ENCODE measurements at places on chromosomes 7 and 10.

DNA sequence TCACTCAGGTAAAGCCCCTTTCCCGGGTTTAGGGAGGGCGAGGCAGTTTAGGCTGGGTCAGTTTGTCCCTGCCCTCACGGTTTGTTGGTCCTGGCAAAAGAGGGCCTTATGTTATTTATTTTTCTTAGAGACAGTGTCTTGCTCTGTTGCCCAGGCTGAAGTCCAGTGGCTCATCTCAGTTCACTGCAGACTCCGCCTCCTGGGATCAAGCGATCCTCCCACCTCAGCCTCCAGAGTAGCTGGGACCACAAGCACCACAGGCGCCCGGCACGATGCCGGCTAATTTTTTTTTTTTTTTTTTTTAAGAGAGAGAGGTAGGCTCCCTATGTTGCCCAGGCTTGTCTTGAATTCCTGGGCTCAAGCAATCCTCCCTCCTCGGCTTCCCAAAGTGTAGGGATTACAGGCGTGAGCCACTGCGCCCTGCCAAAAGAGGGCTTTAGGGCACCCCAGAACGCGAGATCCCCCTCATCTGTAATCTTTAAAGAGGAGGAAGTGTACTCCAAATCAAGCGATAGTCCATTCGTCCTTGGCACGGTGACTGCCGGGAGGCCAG lies 626 bp upstream of the BMS1 start:
- DNase-seq = no peak

- DNase-seq = no peak
These were observed 35.4 kb downstream of the PRR15 start for GRCh38 chr7:29599026-29599425.

DNA sequence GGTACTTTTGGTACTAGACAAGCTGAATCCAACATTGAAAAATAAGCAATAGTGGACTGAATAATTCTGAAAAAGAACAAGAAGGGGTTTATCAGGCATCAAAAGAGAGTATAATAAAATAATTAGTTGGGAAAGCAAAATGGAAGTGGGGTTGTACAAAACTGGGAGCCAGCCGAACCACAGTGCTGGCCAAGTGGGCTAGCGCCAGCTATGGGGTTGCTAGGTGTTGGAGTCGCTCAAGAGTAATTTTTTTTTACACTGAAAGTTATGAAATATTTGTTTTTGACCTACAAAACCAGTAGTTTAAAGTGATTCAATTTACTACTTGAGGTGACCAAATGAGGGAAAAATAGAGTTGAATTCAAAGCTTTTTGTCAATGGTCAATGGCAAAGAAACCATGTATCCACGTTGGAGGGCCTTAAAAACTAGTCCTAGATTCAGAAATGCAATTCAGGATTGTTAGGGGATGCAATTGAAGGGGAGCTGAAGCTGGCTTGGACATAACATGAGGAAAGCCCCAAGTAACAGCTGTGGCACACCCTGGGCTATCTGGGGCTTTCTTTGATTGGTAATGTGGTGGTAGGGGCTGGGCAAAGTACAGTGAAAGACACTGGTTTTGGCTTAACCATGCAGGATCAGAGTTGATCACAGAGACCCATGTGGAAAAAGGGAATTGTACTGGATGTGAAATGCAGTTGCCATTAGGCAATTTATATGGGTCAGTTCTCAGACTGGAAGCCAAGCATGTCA lies 28.3 kb upstream of the MSMB start:
- no peak for DNase-seq

GRCh38 chr10:86440874-86441843 lies 74.6 kb upstream of the GRID1 start:
- DNase-seq = no peak

DNA sequence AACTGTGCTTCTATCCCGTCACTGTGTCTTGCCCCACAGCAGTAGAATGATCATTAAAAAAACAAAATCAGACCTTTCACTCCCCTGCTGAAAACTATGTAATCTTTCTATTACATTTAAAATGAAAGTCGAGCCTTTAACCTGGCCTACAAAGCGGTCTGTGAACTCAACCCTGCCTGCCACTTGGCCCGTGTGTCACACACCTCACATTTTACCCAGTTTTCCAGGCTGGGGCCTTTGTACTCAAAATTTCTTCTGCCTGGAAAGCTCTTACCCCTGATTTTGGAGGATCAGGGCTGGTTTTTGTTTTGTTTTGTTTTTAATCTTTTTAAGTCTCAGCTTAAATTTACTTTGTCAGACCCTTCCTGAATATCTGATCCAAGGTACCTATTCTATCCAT lies 82.1 kb downstream of the UBE2H start:
- no peak for DNase-seq

DNA sequence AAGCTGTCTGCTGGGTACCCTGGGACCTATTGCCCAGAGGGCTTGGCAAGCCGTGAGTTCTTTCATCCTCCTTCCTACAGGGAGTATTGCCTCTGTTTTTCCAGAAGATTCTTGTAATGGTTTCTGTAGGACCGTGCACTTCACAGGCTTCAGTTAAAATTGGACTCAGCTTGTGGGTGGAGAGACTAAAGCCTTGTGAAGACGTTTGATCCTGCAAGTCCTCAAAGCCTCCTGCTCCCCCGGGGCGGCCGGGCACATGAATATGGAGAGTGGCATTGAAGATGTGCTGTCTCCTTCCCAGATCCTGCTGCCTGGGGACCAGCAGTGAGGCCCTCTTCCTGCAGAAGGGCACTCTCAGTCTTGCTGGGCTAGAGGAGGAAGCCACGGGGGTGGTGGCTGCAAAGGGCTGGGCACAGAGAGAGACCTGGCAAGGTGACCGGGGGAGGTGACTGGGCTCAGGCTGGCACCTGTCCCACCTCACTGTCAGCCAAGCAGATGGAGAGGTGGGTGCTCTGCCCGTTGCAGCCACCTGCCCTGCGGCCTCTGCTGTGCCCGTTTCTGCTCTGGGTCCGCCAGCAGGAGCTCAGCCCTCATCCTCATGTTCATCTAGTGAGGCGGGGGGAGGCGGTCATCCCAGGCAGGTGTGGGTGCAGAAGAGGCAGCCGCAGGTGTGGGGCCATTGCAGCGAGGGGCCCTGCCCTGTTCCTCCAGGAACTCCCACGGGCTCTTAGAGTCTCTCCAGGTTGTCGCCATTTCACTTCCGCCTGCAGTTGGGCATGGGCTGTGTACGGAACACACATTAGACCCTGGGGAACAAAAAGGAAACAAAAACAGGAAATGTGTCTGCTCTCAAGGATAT lies 55.7 kb downstream of the TMEM209 start:
- DNase-seq = no peak

GRCh38 chr10:10798102-10798863 lies 219.4 kb upstream of the CELF2 start:
- DNase-seq = no peak

DNA sequence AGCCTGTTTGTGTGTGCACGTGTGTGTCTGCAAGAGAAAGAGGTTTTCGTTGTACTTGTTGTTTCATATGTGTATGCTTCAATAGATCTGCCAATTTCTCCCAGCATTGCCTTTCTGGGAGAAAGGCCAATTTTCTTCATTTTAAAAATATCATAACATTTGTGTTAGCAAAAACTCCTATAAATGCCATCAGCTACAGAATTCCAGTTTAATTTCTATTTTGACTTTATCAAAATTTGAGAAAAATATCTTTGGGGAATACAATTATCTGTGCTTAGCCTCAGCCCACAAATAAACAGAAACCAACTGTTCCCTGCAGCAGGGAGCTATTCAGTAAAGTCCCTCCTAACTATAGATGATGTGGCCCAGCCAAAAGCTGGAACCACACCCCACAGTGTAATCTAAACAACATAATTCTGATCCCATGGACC lies 68.3 kb upstream of the MGMT start:
- DNase-seq = no peak

DNA sequence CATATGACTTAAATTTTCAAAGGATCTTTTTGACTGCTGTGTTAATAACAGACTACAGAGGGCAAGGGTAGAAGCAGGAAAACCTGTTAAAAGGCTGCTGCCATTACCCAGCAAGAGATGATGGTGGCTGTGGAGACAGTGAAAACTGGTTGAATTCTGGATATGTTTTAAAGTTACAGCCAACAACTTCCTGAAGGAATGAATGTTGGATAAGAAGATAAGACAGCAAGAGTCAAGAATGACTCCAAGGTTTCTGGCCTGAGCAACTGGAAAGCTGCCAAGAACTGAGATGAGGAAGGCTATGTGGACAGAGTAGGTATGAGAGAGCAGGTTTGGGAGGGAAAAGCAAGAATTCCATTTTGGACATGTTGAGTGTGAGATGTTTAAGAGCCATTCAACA lies 19.1 kb downstream of the CNOT4 start:
- no peak for DNase-seq

GRCh38 chr7:114439581-114439980 lies 25.0 kb downstream of the FOXP2 start:
- DNase-seq = no peak

DNA sequence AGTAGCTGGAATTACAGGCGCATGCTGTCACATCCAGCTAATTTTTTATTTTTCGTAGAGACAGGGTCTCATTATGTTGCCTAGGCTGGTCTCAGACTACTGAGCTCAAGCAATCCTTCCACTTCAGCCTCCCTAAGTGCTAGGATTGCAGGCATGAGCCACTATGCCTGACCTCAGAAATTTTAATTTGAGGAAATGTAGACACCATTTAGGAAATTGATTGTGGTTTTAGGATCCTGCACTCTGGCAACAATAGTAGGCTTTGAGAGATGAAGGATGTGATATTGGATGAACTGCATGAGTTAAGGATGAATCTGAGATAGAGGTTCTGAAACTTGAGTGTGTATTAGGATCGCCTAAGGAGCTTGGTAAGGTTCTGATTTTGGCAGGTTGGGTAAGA lies 66.5 kb downstream of the PPP1R9A start:
- no peak for DNase-seq

DNA sequence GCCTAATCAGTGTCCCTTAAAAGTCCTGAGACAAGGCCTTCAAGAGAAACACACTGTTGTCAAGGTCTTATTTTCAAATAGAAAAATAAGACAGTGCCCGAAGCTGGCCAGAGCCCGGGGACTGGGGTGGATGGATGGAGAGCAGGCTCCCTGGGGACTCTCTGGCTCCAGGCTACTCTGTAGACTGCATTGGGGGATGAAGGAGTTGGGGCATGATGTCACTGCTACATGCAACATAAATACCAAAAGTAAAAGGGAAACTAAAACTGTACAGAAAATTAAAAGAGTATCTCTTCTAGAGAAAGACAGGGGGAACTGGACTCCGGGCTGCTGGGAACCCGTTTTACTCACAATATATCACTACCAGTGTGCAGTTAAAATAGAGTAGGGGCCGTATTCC lies 629.8 kb downstream of the KCNMA1 start:
- DNase-seq = no peak

DNA sequence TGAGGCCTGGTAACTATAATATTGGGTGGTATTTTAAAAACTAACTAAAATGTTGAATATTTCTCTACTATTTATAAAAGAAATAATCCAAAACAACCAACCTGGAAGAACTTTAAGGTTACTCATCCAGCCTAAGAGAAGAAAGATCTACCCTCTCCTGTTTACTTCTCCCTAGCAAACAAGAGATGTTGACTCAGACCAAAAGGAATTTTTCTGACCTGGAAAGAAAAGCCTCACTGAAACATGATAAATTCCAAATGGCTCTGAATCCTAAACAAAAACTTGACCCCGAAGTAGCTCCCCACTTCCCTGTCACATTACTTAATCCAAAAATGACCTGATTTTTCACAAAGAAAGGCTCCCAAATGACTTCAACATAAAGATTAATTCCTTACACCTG lies 101.2 kb downstream of the PARD3 start:
- no peak for DNase-seq

DNA sequence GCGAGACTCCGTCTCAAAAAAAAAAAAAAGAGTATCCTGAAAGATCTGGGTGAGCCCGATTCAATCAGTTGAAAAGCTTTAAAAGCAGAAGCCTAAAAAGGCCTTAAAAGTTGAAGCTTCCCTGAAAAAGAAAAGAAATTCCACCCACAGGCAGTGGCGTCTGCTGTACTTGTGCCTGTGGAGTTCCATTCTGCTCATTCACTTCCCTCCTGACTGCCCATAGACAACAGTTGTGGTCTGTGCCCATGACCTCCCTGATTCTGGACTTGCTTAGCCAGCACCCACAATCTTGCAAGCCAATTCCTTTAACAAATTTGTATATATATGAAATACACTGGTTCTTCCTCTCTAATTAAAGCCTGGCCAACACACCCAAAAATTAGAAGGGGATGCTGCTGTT lies 141.7 kb downstream of the DLG5 start:
- no peak for DNase-seq

DNA sequence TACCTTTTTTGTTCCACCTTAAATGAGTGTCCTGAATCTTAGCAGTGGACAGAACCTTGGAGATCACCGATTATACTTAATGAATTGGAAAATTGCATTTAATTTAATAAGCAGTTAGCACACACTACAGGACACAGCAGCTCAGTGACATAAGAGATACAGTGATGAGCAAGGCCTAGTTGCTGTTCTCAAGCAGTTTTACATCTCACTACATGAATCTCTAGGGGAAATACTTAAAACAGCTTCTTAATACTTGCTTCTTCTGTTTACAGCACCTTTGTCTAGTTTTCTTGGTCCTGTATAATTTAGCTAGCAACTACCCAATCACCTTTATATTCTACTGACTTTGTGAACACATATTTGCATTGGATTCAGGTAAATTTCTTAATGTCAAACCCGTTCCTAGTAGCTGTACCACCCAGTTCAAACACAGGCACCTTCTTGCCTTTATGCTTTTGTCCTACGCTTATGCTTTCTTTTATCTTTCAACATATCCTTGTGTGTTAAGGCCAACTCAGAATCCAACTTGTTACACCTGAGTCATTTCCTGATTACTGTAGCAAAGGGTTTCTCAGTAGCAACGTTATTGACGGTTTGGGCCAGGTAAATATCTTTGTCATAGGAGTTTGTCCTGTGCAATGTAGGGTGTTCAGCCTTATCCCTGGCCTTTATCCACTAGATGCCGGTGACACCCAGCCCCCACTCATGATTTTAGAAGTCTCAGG lies 1.8 kb downstream of the STAM start:
- DNase-seq = no peak

- DNase-seq = no peak
These were observed 326.4 kb downstream of the SFMBT2 start for GRCh38 chr10:7084280-7085005.

- DNase-seq = no peak
These were observed 564.6 kb downstream of the KCNMA1 start for GRCh38 chr10:77072836-77073662.

GRCh38 chr7:22129166-22129565 lies 183.5 kb upstream of the CDCA7L start:
- DNase-seq = no peak

DNA sequence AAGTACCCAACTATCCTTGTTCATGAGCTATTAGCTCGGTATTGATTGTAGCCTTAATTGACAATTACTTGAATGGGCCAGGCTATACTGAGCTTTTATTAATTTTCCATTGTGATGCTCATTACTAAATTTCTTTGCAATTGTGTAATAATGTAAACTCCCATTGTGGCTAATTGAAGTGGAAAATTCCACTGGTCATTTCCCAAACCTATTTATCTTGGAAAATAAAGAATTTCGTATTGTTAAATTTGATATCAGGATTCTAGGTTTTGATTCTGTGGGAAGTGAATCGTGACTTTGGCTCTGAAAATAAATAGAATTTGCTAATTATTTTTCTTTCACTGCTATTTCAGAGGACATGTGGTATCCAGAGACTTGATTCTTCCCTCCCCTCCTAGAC lies 111.0 kb downstream of the RTKN2 start:
- DNase-seq = no peak

Data from KG1 (cell line).